ENCODE measurements at places on chromosomes 6 and 20.

DNA sequence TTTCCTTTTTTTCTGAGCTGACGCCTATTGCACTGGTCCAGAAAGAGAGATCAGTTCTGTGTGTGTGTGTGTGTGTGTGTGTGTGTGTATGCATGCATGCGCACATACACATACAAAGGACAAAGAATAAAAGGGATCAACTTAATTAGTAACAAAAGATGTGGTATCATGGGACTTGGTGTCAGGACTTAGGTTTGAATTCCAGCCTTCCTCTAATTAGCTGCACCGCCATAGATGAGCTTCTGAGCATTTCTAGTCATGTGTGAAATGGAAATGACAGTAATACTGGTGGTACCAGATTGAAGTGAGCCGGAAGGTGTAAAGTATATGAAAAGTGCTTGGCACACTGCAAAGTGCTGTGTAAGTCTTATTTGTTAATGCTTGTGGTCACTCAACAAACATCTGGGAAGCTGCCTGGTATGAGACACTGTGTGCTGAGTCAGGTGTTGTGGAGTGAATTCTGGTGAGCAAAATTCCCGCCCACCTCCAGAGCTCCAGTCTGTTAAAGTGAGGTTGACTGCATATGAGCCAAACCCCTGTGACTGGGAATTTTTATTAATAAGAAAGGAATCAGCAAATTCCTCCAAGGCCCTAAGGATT, 12.4 kb downstream of the DAAM2 start:
- no peak for DNase-seq

DNA sequence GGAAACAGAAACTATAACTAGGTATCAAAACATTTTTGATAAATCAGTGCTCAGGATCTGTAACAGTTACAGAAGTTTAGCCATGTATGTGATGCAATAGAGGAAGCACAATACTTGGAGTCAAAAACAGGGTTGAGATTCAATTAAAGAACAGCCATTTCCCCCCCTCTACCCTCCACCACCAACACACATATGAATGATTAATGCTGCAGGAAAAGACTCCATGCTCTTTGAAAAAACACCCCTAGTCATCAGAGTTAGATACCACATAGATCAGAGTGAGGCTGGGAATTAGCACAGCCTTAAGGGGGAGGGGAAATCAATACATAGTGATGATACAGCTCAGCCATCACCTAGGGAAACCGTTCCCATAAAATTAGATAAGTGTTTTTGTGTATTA, 108.9 kb upstream of the EMILIN3 start:
- no peak for DNase-seq

GRCh38 chr20:58642441-58642840, 8.6 kb upstream of the STX16 start:
- DNase-seq, result no peak

- DNase-seq, result peak; percentile 90
Observed at GRCh38 chr6:35370124-35370741, 27.9 kb downstream of the PPARD start.

GRCh38 chr20:49320460-49320859, 42.6 kb upstream of the ZNFX1 start:
- peak; percentile 22 for DNase-seq

- no peak for DNase-seq
Observed at GRCh38 chr6:127570739-127571389, 6.1 kb upstream of the C6orf58 start.

GRCh38 chr6:131756039-131756438, 45.2 kb upstream of the CTAGE9 start:
- DNase-seq, result no peak

GRCh38 chr20:48965189-48965910, 43.8 kb downstream of the ARFGEF2 start:
- peak; percentile 44 for DNase-seq

DNA sequence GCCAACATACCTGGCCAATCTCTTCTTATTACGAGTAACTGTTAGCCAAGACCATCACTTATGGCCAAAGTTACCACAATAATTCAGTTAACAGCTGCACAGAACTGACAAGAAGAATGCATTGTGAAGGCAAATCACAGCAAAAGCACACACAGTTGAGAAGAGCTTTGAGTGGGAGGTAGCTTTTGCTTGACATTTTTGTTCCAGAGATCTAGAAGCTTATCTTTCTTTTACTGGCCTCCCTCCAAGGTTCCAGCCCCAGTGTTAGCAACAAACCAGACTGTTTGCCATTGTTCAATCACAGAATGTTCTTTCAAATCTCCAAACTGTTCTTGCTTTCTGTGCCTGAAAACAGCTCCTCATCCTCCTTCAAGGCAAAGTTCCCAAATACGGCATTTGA, 35.9 kb upstream of the IRAK1BP1 start:
- DNase-seq, result no peak

DNA sequence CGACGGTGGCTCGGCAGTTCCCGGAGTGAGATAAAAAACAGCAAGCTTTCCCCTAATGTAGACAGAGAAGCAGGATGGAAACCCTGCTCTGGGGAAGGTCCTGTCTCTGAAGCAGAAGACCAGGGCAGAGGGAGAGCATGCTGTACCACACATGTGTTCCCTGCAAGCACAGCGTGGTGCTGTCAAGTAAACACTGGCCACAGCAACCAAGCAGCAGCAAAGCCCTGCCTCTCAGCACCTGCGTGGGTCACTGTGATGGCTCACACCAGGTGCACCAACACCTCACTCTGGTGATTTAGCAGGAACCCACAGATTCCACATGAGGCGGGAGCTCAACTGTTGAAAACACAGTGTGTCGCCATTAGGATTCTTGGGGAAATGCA, 65.2 kb upstream of the TXNDC5 start:
- no peak for DNase-seq

GRCh38 chr6:148027201-148027600, 315.4 kb upstream of the SASH1 start:
- DNase-seq, result no peak

- no peak for DNase-seq
Observed at GRCh38 chr6:98971303-98971702, 23.6 kb upstream of the FBXL4 start.

DNA sequence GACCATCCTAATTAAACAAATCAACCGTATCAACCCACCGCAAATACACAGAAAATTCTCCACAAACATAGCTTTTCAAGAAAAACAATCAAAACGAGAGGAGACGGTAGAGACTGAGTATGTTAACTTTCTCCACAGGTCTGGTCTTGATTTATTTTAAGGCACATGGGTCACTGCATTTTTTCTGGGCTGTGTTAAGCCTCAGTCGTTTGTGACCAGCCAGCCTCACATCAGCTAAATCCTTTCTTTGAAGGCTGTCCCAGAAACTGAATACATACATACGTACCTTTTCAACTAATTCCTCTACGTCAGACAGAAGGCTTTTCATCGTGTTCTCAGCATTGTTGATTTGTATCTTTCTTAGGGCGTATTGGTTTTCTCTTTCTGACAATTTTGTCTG, 69.4 kb downstream of the LAMA4 start:
- no peak for DNase-seq

GRCh38 chr6:31025595-31025994, 15.3 kb downstream of the MUC22 start:
- DNase-seq, result no peak

DNA sequence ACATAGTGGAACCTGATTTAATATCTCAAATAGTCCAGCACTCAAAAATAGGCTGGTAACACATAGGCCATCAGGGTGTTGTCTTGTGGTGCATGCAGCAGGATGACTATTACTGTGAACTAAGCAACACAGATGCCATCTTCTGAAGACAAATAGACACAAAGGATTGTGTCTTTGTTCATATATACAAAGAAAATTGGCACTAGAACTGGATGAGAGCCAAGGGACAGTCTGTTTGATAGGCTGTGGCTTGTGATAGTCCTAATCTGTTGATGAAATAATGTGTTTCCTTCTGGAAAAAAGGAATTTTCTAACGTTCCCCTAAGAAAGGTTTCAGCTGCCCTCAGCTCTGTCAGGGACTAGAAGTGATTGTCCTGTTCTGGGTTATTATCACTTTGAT, 129.8 kb downstream of the TPBG start:
- no peak for DNase-seq

GRCh38 chr6:27879837-27880236, 32.4 kb downstream of the OR2B2 start:
- DNase-seq, result no peak

GRCh38 chr20:23020230-23021018, 14.7 kb upstream of the SSTR4 start:
- DNase-seq, result no peak

- DNase-seq, result no peak
Observed at GRCh38 chr20:4150070-4150441, 134.7 kb upstream of the RNF24 start.

DNA sequence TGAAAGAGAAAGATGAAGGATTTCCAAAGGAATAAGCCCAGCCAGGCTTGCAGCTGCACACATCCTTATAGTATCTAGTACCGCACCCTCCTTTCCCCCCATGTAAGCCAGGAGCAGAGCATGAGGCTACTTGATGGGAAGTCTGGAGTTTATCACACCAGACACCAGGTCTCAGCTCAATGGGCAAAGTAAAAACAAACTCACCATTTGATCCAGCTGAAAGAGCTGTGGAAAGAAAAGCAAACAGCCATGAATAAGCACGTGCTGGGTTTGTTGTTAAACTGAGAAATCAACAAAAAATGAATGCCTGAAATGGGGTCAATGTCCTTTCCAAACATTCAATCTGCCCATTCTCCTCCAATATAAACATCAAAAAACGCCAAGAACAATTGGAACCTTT, 50.6 kb upstream of the MAP7 start:
- no peak for DNase-seq

- no peak for DNase-seq
Observed at GRCh38 chr6:15901141-15902115, 227.5 kb upstream of the MYLIP start.

DNA sequence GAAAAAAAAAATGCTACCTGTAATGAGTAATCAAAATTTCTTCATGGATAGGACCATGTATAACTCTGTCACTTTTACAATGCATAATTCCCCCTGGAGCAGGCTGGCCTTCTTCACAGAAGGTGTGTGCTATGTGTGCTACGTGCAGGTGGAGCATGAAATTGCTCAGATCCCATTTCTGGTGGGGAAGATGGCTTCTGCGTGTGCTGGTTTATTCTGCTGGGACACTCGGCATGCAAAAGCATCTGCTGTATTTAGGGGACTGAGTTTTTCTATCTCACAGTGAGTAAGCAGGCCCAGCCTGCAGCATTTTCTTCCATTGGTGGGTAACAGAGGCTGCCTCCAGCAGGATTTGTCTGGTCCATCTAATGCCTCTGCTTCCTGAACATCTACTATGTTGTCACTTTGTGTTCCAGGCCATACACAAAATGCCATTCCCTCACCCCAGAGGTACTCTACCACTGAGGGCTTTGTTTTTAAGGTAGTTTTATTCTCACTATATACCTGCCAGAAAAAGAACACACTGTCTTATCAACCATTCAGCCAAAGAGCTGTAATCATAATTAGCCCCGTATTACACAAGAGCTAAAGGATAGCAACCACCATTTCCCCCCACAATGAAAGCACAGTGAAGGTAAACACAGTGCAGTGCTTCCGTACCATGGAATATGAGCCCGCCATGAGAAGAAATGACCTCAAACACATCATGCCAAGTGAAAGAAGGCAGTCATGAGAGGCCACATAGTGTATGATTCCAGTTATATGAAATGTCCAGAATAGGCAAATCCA, 62.4 kb downstream of the SYNDIG1 start:
- no peak for DNase-seq

DNA sequence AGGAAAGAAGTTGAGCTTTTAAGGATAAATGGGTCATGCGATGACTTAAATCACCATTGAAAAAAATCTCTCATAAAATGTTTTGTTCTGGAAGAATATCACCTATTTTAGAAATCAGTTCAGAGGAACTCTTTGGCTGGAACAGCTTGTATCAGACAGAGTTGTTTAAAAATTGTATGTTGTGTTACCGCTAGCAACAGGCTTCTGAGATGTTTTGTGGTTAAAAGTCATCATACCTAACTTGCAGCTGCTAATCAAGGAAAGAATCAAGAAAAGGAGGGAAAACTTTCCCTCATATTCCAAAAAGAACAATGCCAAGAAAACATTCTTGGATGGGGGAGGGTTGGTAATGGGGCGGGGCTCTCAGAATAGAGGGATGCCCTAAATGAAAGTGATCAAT, 220.7 kb upstream of the CITED2 start:
- no peak for DNase-seq

DNA sequence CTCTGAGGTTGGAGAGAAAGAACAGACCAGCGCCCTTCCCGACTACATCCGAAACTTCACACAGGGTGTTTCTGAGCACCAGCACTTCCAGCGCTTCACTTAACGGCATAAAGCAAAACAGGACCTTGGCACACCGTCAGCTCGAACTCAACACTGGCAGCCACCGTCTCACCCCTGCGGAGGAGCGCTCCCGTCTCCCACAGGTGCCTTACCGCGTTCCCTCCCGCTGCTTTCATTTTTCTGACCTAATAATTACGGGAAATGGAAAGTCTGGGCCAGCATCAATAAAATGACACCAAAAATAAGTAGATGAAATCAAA, 37.7 kb upstream of the SYNJ2 start:
- no peak for DNase-seq

- DNase-seq, result no peak
Observed at GRCh38 chr20:17376031-17376430, 149.2 kb downstream of the PCSK2 start.

DNA sequence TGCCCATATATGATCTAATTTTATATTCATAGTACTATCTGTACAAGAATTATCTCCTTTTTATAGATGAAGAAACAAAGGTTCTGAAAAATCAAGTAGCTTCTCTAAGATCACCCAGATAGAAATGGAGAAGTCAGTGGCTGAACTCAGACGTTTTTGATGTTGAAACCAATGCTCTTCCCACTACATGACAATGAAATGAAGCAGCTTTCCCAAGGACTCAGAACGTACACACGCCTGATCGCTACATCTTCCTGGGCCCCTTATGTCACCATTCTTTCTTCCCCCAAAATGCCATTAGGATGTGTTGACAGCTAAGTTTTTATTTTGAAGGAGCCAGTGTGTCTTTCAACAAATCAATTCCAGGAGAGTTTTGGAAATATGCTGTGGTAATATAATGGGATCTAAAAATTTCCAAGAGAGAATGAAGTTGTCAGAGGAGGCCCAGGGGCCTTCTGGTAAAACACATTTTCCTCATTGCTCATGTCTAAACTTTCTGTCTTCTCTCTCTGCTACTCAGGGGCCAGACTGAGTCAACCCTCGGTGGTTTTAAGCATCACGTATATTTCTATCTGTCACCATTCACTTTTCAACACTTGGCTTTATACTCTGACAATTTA, 98.1 kb upstream of the COL21A1 start:
- DNase-seq, result no peak

DNA sequence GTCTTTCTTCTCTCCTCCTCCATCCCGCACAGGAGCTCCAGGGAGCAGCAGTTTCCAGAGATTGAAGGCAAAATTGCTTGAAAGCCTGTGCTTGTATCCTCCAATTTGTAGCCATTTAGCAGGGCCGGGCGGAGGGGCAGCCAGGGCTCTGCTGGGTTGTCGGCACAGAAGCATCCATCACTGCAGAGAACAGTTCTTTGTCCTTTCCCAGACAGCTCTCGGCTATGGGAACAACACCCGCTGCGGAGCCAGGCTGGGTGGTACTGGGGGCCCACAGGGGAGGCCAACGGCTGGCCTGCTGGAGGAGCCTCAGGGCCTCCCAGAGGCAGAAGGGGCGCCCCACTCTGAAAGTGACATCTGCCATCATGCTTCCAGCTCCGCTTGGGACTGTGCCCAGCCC, 7.8 kb downstream of the HRH3 start:
- DNase-seq, result no peak

GRCh38 chr6:139920776-139921100, 546.3 kb upstream of the CITED2 start:
- DNase-seq, result no peak

Data from fibroblast of the conjunctiva (primary cell).